Activated CD8-positive, alpha-beta T cell treated with anti-CD3 and anti-CD28 coated beads for 36 hours (primary cell): ENCODE measurements at places on chromosomes 2 and 18. TPM values are rescaled to one million over a fixed set of nuclear protein-coding genes. Genes with fewer than 3 reads are reported as not detected.

DNA sequence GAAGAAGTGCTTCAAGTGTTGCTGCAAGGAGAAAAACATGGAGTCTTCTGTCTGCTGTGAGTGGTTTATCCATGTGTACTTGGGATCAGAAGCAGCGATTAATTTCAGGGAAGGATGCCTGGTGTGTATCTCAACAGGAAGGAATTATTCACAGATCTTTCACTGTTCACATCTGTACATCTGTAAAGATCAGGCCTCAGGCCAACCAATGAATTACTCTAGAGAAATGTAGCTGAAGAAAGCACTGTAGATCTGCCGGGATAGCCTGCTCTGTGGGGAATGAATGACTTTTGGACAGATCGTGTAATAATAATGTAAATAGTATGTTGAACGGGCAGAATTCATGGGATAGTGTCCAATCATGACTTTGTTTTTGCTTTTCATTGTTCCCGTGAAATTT, 54.0 kb upstream of the SPP2 start:
- no peak overlapping the region for H3K4me3 ChIP-seq
- no peaks in the 10 kb centered on the region for H3K27me3 ChIP-seq
- H3K36me3 ChIP-seq = no peaks in the 10 kb centered on the region
- peaks cover 53% of the 10 kb centered on the region for H3K4me1 ChIP-seq

- no peak for DNase-seq
- no peak overlapping the region for H3K4me3 ChIP-seq
- peaks cover 4% of the 10 kb centered on the region for H3K27me3 ChIP-seq
- no peak overlapping the region for H3K27ac ChIP-seq
Measured at GRCh38 chr2:38192046-38192445, 116.1 kb upstream of the CYP1B1 start.

DNA sequence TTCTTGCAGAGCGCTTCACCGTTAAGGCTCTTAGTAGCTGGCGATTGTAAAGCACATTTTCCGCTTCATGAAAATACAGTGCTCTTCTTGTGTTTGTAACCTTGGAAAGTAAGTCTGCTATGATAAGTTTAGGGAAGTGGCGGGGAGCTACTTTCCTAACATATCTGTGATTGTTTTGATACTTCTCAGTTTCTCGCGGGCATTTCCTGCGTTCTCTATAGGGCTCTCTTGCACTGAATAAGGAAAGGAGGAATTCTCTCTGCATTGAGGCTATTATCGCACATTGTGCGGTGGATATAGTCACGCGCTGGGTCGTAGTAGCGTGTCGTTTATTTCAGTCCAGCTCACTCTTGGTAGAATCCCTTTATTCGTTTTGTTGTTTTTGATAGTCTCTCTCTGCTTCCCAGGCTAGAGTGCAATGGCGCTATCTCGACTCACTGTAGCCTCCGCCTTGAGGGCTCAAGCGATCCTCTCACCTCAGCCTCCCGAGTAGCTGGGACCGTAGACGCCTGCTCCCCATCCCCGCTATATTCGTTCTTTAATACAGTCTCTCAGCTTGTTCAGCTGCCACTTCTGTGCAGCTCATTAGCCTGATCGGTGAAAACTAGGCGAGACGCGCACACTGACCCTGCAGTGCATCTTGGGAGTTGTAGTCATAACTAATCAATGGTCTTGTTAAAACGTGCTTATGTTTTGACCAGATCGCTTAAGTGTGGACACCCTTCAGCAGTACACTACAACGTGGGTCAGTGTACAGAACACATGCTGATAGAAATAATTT, 1.0 kb upstream of the PPP4R3B start:
- no peak overlapping the region for H3K27ac ChIP-seq
- no peak overlapping the region for H3K4me3 ChIP-seq
- H3K36me3 ChIP-seq = peaks cover 34% of the 10 kb centered on the region
- H3K4me1 ChIP-seq = peaks cover 56% of the 10 kb centered on the region
- peak; percentile 69 for DNase-seq

GRCh38 chr2:168469281-168469988, 13.4 kb downstream of the CERS6 start:
- DNase-seq = no peak
- no peak overlapping the region for H3K4me3 ChIP-seq

DNA sequence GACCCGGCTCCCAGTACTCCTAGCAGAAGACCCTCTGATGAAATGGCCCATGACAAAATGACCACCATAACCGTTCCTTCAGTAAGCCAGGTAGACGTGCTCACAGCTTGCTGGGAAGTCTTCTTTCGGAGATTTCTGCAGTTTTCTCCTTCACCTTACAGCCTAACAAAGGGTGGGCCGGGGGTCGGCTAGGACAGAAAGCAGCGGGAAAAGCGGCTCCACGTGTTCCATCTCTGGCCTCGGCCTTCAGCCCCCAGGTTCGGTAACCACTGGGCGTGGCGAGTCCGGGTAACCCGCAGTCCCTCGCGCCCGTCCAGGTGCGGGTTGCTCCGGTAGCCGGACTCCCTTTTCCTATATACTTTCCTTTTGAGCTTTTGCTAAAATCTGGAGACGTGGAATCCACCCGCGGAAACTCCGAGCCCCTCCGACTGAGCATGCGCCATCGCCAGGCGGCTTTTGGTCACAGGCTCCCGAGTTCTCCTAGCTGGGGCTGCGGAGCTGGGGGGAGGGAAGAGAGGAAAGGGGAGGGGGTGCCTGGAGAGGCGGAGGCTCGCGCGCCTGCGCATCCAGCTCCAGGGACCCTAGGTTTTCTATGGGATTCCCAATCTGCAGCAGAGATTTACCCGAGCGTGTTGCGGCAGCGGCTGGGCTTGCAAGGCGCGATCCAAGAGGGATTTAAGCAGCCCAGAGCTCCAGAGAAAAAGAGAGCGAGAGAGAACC, at the start of gene VSNL1:
VSNL1 (plus strand) TSS at position 604 of the 720 bp plus-strand sequence. CDS start 51,379 bp downstream, outside the sequence.
- H3K36me3 ChIP-seq = no peaks in the 10 kb centered on the region
- no peak within 1 kb of the TSS for H3K27ac ChIP-seq
- peaks cover 4% of the 10 kb centered on the region for H3K4me1 ChIP-seq
- no peak within 1 kb of the TSS for H3K4me3 ChIP-seq
- H3K27me3 ChIP-seq = peaks cover 51% of the 10 kb centered on the region

GRCh38 chr2:43131051-43131889, 95.1 kb downstream of the ZFP36L2 start:
- H3K36me3 ChIP-seq = no peaks in the 10 kb centered on the region
- peak; percentile 95 for DNase-seq
- H3K4me1 ChIP-seq = peaks cover 85% of the 10 kb centered on the region
- H3K4me3 ChIP-seq = peak overlapping the region; percentile 39
- no peaks in the 10 kb centered on the region for H3K27me3 ChIP-seq

DNA sequence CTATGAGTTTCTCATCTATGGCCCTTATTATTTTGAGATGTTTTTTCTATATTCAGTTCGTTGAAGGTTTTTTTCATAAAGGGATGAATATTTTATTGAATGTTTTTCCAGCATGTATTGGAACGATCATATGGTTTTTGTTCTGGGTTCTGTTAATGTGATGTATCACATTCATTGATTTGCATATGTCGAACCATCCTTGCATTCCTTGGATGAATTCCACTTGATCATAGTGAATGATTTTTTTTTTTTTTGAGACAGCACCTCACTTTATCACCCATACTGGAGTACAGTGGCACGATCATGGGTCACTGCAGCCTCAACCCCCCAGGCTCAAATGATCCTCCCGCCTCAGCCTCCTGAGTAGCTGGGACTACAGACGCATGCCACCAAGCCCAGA, 5.5 kb upstream of the NEMP2 start:
- H3K27me3 ChIP-seq = no peaks in the 10 kb centered on the region
- no peak for DNase-seq
- peaks cover 16% of the 10 kb centered on the region for H3K4me1 ChIP-seq
- no peak overlapping the region for H3K4me3 ChIP-seq
- H3K27ac ChIP-seq = no peak overlapping the region

DNA sequence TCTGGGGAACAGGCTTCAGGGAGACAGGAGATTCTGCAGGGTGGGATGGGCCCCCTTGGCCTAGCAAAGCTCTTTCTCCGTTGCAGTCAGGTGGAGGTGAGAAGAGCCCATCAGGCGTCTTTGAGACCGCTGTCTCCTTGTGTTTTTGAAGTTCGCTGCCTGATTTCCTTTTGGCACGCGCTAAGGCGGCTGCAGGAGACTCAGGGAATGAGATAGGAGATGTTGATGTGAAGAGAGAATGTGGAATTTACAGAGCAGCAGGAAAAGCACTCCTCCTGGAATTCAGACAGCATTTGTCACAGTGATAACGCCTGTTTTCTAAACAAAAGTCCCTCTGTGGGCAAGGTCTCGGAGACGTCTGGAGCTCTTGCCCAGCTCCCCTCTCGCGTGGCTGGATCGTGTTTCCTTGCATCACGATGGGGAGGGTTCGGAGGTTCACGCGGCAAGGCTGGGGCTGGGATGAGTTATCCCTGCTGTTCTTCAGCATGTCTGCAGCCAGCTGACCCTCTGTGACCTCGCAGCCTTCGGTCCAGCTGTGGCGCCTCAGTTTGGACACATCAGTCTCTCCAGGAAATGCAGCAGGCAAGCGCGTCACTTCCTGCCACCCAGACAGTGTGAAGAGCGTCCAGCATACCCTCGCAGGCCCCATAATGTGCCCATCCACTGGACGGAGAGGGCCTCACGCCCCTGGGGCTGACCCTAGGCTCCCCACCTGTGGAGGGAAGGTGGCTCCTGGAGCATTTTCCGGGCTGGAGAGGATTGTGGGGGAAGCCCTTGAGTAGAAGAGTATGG, 30.2 kb downstream of the GLI2 start:
- no peaks in the 10 kb centered on the region for H3K36me3 ChIP-seq
- H3K4me1 ChIP-seq = no peaks in the 10 kb centered on the region

- H3K4me3 ChIP-seq = no peak overlapping the region
- no peak for DNase-seq
- no peaks in the 10 kb centered on the region for H3K4me1 ChIP-seq
- no peaks in the 10 kb centered on the region for H3K36me3 ChIP-seq
- H3K27me3 ChIP-seq = peaks cover 3% of the 10 kb centered on the region
Measured at GRCh38 chr18:59779979-59780378, 82.8 kb upstream of the CCBE1 start.

DNA sequence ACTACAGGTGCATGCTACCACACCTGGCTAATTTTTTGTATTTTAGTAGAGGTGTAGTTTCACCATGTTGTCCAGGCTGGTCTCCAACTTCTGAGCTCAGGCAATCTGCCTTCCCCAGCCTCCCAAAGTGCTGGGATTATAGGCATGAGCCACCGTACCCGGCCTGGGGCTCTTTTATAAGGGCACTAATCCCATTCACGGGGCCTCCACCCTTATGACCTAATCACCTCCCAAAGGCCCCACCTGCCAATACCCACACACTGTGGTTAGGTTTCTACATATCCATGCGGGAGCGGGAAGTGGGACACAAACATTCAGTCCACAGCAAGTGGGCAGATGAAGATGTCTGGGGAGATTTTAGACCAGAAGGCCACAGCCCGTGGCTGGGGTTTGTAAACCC, 164.7 kb upstream of the SH3BP4 start:
- DNase-seq = no peak
- H3K36me3 ChIP-seq = no peaks in the 10 kb centered on the region
- no peak overlapping the region for H3K4me3 ChIP-seq
- H3K4me1 ChIP-seq = no peaks in the 10 kb centered on the region
- no peak overlapping the region for H3K27ac ChIP-seq
- peaks cover 3% of the 10 kb centered on the region for H3K27me3 ChIP-seq

DNA sequence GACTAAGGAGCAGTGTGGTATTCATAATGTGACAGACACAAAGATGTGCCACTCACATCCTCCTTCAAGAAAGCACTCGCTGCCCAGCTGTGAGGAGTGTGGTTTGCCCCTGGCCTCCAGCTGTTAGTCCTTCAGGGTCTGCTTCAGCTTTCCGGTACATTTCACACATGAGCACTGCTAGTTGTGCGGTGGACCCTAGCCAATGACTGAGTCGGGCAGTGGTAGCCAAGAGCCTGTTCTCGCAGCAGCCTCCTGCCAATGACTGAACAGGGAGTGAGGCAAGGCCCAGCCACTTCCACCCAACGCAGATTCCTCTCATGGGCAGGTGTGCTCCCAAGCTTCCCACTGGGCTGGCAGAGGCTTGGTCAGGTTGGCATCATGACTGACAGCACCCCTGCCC, 254.3 kb downstream of the RBM43 start:
- peaks cover 5% of the 10 kb centered on the region for H3K27me3 ChIP-seq
- DNase-seq = no peak
- H3K4me1 ChIP-seq = no peaks in the 10 kb centered on the region

GRCh38 chr2:200322607-200323006, 16.1 kb downstream of the SPATS2L start:
- no peaks in the 10 kb centered on the region for H3K27me3 ChIP-seq
- no peak overlapping the region for H3K27ac ChIP-seq
- no peaks in the 10 kb centered on the region for H3K36me3 ChIP-seq
- peaks cover 7% of the 10 kb centered on the region for H3K4me1 ChIP-seq
- no peak overlapping the region for H3K4me3 ChIP-seq

DNA sequence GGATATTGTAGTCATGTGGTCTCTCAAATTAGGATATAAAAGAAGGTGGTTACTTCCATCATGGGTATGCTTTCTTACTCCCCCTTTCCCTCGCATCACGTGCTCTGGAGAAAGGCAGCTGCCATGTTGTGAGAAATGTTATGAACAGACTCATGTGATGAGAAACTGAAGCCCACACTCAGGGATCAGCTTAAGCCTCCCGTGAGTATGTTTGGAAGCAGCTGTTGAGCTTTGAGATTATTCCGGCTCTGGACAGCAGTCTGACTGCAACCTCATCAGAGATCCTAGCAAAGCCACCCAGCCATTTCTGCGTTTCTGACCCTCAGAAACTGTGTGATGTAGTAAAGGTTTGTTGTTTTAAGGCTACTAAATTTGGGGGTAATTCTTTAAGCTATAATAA, 700.1 kb downstream of the ADCYAP1 start:
- H3K27ac ChIP-seq = no peak overlapping the region
- H3K4me1 ChIP-seq = no peaks in the 10 kb centered on the region
- peaks cover under 1% of the 10 kb centered on the region for H3K27me3 ChIP-seq
- no peak for DNase-seq

- no peak for DNase-seq
- peaks cover 10% of the 10 kb centered on the region for H3K36me3 ChIP-seq
- H3K27ac ChIP-seq = no peak overlapping the region
- no peak overlapping the region for H3K4me3 ChIP-seq
- H3K27me3 ChIP-seq = no peaks in the 10 kb centered on the region
Measured at GRCh38 chr2:135546436-135546835, 15.2 kb downstream of the R3HDM1 start.

- H3K27ac ChIP-seq = no peak overlapping the region
- no peaks in the 10 kb centered on the region for H3K36me3 ChIP-seq
- no peak for DNase-seq
- no peaks in the 10 kb centered on the region for H3K27me3 ChIP-seq
Measured at GRCh38 chr2:83386549-83386948, 1072.5 kb downstream of the SUCLG1 start.

CROCC2 gene
- total RNA-seq = not detected

IMMT gene
- total RNA-seq = 143 TPM

OBSL1 gene
- 1.4 TPM for total RNA-seq

DCDC2C gene
- total RNA-seq = not detected

NMUR1 gene
- 0.09 TPM for total RNA-seq

SCG2 gene
- not detected for total RNA-seq

OTOS gene
- total RNA-seq = not detected

LRP1B gene
- total RNA-seq = not detected

NCKAP5 gene
- not detected for total RNA-seq
